ENCODE measurements at places on chromosomes 2 and 18.

DNA sequence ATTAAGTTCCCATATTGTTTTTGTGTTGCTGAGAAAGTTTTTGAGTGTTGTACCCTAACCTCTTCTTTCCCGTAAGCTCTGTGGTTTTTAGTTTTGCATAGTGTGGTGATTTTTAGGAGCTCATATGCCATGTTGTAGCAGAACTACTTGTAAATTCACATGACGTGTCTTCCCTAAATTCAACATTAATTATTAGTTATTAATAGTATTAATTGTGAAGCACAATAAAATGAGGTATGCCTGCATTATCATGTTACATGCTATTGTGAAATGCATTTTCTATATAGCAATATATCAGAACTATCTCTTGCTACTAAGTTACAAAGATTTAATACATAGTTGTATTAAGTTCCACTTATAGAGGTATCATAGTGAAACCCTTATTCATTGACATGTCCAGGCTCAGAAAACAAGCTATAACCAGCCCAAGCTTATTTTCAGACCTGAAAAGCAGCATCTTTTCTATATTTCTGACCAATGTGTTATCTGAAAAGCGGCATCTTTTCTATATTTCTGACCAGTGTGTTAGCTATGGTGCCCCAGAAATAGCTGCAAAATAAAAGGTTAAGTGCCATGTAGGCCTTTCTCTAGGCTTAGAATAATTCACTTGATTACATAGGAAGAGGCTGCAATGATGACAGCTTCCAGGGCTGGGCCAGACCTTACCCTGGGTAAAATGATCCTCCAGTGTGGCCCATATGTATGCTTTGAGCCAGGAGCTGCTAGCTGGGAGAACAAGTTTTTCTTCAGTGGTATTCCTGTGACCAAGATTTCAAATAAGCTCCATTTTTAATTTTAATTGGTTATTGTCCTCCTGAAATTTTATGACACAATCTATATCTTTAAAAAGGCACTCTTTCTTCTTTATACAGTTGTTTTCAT is 21.6 kb downstream of the EPAS1 start:
- peak; percentile 47 for DNase-seq

DNA sequence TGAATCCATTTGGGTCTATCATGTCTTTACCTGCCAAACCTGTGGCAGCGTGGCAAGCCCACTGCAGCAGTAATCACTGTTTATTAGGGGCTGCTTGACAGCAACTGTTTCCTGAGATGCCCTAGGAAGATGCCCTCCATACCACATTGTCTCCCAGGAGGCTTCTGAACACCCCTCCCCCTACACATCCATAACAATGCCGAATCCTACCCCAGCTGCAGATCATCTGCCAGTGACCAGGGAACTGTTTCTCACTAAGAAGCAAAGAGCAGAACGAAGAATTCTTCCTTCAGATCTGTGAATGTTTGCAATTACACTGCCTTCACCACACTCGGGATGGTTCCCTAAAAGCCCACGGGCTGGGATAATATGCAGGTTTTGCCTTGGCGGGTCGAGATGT is 127.8 kb downstream of the VIT start:
- DNase-seq, result no peak

GRCh38 chr2:9033385-9034168 is 30.1 kb upstream of the MBOAT2 start:
- DNase-seq, result no peak

GRCh38 chr2:130372055-130372832 is 16.4 kb downstream of the PTPN18 start:
- peak; percentile 75 for DNase-seq

GRCh38 chr2:211611621-211612020 is 927.0 kb downstream of the ERBB4 start:
- no peak for DNase-seq

GRCh38 chr18:38545071-38545470 is 979.5 kb upstream of the CELF4 start:
- DNase-seq, result no peak

DNA sequence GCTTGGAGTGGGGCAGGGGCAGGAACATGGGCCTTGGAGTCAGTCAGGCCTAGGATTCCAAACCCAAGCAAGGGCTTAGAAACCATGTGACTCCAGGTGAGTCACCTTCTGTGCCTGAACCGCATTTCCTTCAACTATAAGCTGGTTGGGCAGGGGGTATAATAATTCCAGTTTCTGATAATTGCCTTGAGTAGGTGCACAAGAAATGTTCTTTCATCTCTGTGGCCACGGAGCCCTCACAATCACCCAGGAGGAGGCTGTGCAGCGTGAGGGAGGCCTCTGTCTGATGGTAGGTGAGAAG is 112.1 kb upstream of the HAAO start:
- DNase-seq, result no peak
